Substantia nigra (tissue), 51 donors: ENCODE measurements at places on chromosomes 6 and 20.

DNA sequence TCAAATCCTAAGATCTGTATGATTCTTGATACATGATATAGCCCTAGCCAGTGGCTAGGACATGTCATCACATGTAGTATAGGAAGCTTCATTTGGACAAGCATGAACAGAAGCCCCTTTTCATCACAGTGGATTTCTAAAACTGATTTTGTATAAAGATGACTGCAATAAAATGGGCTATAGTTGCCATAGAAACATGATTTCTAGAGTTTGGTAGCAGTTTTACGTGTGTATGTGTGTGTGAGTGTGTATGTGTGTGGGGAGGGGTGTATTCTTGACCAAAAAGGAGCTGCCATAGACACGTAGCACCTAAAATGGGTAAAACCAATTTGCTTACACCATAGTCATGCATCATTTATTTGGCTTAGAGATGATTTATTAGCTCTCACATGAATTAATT lies 200.5 kb upstream of the CNR1 start:
- no peak for DNase-seq

DNA sequence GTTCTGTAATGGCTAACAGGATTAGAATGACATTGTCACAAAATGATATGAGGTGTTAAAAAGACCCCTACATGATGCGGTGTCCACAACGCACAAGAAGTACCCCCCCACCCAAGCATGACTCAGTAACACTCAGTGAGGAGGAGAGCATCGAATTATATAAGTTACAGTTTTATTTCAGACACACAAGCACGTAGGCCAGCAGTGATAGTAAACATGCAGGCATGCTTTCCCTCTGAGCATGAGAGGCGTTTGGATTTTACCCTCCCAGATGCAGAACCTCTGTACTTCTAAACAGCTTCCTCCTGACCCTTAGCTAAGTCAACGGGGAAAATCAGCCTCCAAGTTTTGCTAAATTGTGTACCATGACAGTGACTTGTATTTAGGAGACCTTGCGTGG lies 23.9 kb downstream of the GNAS start:
- DNase-seq: no peak

GRCh38 chr20:18284805-18285533 lies 3.4 kb upstream of the ZNF133 start:
- no peak for DNase-seq

DNA sequence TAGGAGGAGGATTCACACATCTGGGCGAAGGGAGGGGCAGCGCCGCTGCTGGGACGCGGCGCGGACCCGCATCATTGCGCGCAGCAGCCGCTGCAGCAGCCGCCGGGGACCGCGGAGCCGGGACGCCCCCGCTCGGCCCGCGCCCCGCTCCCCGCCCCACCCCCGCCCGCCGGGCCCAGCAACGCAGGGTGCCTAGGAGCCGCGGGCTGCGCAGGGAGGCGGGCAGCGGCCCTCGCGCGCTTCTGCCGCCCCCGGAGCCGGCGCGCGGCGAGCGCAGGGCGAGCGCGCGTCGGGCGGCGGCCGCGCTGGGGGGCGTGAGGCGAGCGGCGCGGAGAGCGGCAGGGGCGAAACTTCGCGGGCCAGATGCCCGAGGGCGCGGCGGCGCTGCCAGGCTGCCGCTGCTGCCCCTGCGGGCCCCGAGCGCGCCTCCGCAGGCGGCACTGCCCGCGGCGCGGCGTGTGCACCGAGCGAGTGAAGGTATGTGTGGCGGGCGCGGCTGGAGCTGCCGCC lies at the start of gene NKAIN2:
NKAIN2 (plus strand) TSS at position 362 of the 510 bp plus-strand sequence.
- DNase-seq: no peak

- DNase-seq: no peak
These were observed 73.3 kb downstream of the METTL24 start for GRCh38 chr6:110284855-110285254.

GRCh38 chr6:81808851-81809570 lies 56.5 kb upstream of the TENT5A start:
- no peak for DNase-seq

DNA sequence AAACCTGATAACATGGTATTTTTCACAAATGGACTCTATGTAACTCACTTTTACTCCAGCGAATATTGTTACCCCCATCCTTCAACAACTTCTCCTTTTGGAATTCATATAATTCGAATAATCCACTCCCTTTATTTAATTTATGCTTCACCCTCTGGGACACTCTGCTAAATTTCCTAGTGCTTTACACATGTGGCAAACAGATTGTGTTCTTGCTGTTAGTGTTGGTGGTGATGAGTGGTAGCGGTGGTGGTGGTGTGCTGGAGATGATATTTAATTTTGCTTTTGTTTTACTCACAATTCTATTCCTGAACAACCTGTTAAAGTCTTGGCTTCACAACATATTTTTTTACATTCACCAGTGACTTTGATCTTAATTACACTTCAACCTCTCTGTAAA lies 32.8 kb downstream of the HTR1B start:
- DNase-seq: no peak

- no peak for DNase-seq
These were observed 2.5 kb downstream of the RREB1 start for GRCh38 chr6:7110092-7110792.

GRCh38 chr6:132812756-132813172 lies 1.6 kb upstream of the RPS12 start:
- DNase-seq: no peak

- DNase-seq: no peak
These were observed 181.1 kb upstream of the STXBP5 start for GRCh38 chr6:147023148-147023547.

GRCh38 chr6:119077643-119078375 lies 655 bp downstream of the FAM184A start:
- DNase-seq: no peak

GRCh38 chr6:79208816-79209215 lies 25.7 kb downstream of the HMGN3 start:
- DNase-seq: no peak

GRCh38 chr6:112279031-112279935 lies 24.9 kb upstream of the LAMA4 start:
- DNase-seq: no peak

- DNase-seq: no peak
These were observed 6.6 kb downstream of the TDP2 start for GRCh38 chr6:24660105-24660504.

DNA sequence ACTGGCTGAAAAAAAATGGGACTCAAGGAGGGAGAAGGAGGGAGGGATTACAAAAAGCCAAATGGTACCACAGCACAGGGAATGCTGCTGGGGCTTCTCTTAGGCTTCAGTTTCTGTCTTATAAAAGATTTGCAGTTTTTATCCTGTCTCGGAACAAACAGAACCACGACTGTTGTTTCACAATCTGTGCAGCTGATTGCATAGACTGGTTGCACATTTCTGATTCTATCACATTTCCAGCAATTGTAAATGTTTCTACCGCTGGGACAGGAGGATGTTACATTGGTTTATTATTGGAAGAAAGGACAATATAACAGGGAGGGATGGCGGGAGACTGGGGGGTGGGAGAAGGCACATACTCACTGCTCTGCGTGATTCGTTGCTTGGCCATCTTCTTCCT lies 73.5 kb upstream of the ARID1B start:
- no peak for DNase-seq

DNA sequence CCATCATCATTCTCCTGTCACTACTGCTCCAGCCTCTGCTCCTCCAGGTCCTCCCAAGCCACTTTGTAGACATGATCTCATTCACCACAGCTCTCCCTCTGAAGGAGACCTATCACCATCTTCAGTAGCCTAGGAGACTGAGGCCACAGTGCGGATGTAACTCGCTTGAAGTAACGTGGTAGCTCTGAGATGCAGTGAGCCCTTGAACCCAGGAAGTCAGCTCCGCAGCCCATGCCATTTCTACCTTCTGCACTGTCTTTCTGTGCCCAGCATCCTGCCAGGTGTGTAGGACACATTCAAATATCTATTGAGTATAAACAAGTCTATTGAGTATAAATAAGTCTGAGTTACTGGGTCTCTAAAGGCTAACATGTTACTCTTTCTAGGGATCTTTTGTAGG lies 164.4 kb downstream of the CDH26 start:
- no peak for DNase-seq

GRCh38 chr20:60071965-60072364 lies 113.7 kb downstream of the CDH26 start:
- DNase-seq: no peak

GRCh38 chr20:59518881-59519706 lies 85.2 kb upstream of the PHACTR3 start:
- no peak for DNase-seq

DNA sequence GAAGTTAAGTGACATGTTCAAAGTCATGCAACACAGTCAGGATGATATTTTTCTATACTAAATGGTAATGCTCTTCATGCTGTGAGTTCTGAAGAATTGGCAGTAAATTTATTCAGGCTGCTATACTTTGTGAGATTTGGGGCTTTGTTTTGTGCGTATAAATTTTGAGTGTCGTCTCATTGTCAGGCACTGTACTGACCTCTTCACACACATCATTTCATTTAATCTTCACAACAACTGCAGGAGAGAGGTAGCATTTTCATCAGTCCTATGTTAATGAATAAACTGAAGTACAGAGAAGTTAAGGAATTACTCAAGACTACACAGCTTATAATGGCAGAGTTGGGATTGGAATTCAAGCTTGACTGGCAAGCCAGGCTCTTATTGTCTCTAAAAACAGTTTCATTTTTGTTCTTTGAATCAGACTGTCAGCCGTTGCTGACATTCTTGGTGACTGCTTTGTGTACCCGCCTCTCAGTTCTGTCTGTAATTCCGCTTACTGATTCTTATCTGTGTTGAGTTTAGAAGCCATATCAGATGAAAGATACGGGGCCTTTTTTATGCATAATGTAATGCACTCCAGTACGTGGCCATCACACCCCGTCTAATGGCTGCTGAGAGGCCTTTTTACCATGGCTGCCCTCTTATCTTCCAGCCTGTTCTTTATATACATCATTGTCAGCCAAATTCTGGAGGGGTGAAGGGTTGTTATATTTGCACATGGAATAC lies 274.9 kb downstream of the UTRN start:
- DNase-seq: no peak

DNA sequence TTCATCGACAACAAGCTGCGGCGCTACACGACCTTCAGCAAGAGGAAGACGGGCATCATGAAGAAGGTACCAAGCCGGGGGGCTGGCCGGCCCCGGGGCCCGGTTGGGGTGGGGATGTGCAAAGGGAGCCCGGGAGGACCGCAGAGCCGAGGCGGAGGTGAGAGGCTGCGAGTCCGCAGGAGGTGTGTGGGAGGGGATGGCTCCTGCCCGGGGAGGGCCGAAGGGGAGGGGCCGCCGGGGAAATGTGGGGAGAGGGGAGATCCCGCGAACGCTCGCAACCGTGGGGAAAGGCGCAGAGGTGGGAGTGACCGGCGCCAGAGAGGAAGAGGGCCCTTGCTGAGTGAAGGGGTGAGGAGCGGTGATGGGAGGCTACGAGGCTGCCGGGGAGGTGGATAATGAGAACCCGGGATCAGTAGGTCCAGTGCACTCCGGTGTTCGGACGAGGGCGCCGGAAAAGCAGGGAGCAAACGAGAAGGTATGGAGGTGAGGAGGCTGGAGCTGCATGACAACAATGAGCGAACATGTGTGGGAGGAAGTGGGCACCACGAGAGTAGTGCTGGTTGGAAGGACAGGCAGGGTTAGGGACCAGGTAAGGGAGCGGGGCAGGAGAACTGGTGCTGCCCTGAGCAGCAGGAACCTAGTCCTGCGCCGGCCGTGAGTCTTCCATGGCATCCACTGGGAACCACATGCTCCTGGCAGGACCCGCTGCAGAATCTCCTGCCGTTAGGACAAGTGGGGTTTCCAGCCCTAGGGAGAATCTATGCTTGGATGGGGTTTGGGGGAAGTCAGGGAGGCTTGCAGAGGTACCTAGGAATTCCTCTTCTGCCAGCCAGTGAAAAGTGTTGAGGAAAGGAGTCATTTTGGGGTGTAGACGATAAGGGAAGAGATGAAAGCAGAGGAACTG lies 1.3 kb downstream of the SRF start:
- no peak for DNase-seq

DNA sequence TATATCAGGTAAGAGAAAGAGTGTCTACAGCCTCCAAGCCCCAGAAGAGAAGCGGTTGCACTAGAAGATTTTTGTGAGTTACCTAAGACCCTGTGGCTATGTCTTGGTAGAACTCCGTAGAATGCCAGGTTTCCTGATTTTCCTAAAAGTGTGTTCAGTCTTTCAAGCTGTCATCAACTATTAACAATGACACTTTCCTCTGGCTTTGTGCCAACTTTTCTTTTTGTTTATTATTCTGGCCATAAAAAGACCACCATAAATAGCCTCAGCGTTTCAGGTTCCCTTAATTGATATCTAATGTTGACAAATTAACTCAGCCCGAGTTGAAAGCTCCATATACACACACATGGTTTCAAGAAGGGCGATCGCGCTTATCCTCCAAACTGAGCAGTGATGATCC lies 1.2 kb downstream of the PAK5 start:
- DNase-seq: no peak

DNA sequence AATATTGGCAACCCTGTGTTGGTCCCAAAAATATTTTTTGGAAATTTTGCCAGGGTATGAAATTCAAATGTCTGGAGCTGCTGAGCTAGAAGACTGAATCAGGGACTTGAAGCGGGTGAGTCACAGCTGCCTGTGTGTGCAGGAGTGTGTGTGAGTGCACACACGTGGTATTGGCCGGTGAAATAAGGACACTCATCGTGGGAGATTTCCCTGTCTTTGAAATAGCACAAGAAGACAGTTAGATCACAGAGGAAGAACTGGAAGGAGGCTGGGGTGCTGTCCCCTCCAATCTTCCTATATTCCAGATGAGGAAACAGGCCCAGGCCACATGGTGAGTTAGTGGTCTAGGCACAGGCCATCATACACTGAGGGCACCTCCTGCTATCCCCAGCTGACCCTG lies 123.8 kb upstream of the MLN start:
- no peak for DNase-seq

DNA sequence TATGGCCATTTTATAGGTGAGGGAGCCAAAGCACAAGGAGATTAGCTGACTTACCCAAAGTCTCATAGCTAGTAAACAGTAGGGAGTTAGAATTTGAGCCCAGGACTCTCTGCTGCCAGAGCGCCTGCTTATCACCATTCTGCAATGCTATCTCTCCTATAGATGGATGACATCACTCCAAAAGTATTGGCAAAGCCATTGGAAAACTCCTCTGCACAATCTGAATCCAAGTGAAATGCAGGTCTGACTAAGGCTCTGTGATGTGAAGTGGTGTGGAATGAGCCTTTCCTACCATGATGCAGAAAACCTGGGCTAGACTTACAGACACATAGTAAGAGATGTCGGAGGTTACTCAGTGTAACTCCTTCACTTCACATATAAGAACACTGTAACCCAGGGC lies 106.3 kb downstream of the GRM1 start:
- DNase-seq: no peak

GRCh38 chr6:65671922-65672321 lies 35.1 kb downstream of the EYS start:
- no peak for DNase-seq

GRCh38 chr6:134932535-134933470 lies 17.1 kb downstream of the ALDH8A1 start:
- DNase-seq: no peak
